Activated T-helper 1 cell treated with anti-CD3 and anti-CD28 coated beads, Interleukin-12 subunit alpha, Interleukin-12 subunit beta, Interleukin-2, Interleukin-4 antibody, amounts not matched to agents 30 ng/mL and 10 ng/mL and 1 ng/mL, durations not matched to agents 14 hours and 24 hours and 36 hours (primary cell): ENCODE measurements at places on chromosomes 1 and 21. TPM values are rescaled to one million over a fixed set of nuclear protein-coding genes. Genes with fewer than 3 reads are reported as not detected.

DNA sequence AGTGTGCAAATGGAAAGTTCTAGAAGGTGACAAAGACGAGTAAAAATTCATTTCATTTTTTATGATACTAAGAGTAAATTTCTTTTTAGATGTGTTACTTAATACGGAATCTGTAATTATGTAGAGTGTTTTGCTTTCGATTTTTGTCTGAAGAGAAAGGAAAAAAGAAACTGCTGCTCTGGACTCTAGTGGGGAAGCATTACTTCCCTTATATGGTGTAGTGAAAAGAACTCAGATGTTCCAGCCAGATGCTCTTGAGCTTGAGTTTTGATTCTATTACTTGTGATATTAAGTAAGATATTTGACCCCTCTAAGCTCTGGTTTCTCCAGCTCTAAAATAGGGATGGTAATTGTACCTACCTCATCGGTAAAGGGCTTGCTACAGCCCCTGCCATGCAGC is 12.2 kb upstream of the GPR161 start:
- H3K4me3 ChIP-seq, result no peak overlapping the region
- H3K4me1 ChIP-seq, result peaks cover 15% of the 10 kb centered on the region
- no peaks in the 10 kb centered on the region for H3K36me3 ChIP-seq
- H3K27me3 ChIP-seq, result peaks cover 6% of the 10 kb centered on the region

GRCh38 chr1:53771648-53772047 is 32.7 kb upstream of the GLIS1 start:
- no peak for DNase-seq
- H3K36me3 ChIP-seq, result peaks cover 30% of the 10 kb centered on the region
- no peaks in the 10 kb centered on the region for H3K27me3 ChIP-seq
- H3K4me3 ChIP-seq, result no peak overlapping the region
- peaks cover 25% of the 10 kb centered on the region for H3K4me1 ChIP-seq
- H3K27ac ChIP-seq, result no peak overlapping the region

Gene MMP23B
- total RNA-seq, result 0.49 and 0.93 TPM in 2 replicates

Gene TESK2
- total RNA-seq, result 1.4 and 1.6 TPM in 2 replicates

Gene STXBP3
- total RNA-seq, result 39.6 and 42.4 TPM in 2 replicates

Gene DIO1
- total RNA-seq, result not detected in 2 replicates
